NCI-H2081 (cell line): ENCODE measurements at places on chromosomes 7 and 10.

DNA sequence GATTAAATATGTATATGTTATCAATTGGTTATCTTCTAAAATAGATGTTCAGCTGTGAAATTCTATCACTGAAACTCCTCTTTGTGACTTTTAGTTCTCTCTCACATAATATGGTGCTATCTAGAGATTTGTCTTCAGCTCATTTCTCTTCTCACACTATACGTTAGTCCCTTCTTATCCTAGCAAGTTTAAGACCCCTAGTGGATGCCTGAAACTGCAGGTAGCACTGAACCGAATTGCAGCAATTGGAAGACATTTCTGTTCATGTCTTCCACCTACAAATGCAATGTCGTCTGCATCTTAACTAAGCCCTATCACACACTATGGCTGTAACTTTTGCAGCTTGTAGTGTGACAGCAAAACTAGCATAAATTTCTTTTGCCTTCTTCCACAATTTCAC lies 442.7 kb upstream of the POM121L12 start:
- DNase-seq = no peak

GRCh38 chr10:74103560-74104258 lies 46.9 kb downstream of the AP3M1 start:
- peak; percentile 7 for DNase-seq

DNA sequence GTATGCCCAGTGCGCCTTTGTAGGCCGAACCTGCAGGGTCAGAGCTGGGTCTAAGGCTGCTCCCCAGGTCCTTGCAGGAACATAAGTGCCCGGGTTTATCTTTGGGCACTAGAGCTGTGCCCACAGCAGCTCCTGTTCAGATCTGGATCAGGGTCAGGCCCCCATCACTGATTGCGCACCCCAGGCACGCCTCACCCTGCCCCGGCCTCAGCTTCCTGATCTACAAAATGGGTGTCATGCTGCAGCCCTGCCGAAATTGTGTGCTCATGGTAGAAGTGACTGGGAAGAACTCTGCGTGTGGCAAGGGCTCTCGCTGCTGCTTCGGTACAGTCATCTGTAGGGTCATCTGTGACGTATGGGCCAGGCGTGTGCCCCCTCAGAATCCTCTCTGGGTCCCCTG lies 100.7 kb downstream of the GRK5 start:
- no peak for DNase-seq

- no peak for DNase-seq
These were observed 813.3 kb upstream of the C7orf33 start for GRCh38 chr7:147777309-147777708.

GRCh38 chr10:3470191-3470590 lies 297.6 kb upstream of the PITRM1 start:
- DNase-seq = no peak

GRCh38 chr7:142943706-142944268 lies 4.5 kb downstream of the LLCFC1 start:
- DNase-seq = no peak

GRCh38 chr10:92848037-92848440 lies 281 bp upstream of the EXOC6 start:
- DNase-seq = no peak

GRCh38 chr10:62374862-62375710 lies 917 bp downstream of the ZNF365 start:
- DNase-seq = no peak

DNA sequence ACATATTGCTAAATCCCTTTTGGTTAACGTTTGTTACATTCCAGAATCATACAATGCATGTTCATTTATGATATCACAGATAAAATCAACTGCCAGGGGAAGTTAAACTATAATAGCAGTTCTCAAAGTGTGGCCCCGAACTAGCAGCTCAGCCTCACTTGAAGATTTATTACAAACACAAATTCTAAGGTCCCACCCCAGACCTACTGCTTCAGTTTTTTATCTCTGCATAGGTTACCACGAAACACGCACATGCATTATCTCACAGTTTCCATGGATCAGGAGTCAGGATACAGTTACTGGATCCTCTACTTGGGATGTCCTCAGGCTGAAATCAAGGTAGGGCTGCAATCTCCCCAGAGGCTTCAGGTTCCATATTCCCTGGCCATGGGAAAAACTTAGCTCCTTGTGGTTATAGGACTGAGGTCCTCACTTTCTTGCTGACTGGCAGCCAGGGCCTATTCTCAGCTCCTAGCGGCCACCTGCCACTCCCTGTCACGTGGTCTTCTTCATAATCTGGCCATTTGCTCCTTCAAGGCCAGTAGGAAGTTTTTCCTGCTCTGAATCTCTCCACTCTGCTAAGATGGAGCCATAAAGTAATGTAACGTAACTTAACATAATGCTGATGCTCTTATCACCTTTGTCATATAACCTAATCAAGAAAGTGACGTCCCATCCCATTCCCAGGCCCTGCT lies 50.5 kb upstream of the YAE1 start:
- no peak for DNase-seq

DNA sequence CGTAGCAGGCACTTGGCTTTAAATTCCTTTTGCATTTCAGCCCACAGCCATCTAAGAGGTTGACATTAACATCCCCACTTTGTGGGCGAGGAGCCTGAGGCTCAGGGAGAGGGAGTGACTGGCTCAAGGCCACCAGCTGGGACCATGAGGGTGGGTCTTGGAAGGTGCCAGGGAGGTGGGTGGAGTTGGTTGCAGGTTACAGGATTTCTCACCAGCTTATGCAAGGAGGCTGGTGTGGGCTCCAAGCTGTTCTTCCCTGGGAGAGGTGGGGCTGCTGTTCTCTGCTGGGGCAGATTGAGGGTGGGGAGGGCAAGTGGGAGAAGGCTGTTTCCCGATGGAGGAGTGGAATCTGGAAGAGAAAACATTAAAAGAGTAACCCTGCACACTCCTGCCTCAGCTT lies 14.1 kb upstream of the C10orf95 start:
- DNase-seq = no peak

DNA sequence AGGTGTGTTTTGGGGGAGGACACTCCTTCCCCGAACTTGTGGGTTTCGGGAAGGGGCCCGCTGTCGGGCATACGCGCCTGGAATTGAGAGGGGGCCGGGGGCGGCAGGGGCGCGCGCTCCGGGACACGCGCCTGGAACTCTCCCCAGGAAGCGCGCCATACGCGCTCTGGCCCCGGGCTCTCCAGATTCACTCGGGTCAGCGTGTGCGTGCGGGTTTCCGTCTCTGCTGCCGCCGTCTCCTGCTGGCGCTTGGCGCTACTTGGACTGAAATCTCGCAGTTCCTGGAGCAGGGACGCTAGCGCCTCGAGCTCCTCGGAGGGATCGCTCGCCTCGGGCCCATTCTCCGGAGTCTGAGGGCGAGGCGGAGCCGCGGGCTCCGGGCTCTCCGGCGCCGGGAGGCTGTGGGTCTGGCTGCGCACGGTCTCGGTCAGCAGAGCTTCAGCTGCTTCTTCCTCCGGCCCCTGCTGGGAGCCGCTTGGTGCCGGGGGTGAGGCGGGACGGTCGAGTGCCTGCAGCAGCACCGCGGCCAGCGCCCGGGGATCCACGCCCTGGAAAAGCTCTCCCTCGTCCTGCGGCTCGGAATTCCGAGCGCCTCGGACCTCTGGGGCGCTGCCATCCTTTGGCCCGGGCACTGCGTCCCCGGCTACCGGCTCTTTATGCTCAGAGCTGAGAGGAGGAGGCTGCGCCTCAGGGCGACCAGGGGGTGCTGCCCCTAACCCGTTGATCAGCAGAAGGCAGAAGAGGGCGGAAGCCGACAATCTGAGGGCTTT lies 1.1 kb downstream of the VGF start:
- no peak for DNase-seq

DNA sequence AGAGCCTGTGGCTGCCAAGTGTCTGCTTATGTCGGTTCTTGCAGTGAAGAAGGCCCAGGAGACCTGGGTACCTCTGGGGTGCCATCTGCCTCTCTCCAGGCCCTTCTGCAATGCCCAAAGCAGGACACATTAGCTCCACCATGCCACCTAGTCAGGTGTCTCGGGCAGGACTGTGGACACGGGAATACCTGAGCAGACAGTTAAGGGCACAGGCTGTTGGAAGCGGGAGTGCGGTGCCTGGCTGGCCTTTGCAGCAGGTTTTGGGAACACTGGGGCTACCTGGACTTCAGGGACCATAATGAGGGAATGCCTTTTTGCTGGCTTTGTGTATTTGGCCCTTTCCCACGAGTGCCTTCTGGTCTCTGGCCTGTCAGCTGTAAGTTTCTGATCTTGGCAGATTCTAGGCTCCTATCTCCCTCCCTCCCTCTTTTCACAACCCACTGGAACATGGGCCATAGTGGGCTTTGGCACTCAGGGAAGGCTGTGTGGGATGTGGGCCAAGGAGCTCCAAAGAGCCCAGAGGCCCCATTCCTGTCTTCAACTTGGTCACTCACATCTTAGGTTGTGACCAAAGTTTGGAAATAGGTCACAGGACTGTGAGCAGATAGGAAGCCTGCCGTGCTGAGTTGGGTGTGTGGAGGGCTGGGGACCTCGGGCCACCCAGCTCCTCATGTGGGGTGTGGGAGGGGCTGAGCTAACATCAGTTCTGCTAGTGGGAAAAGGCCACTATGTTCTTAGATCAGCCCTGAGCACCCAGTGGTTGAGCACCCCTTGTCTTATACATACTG lies 41.5 kb upstream of the CXCL12 start:
- DNase-seq = no peak

GRCh38 chr7:92815412-92815811 lies 21.0 kb downstream of the CDK6 start:
- DNase-seq = no peak

GRCh38 chr10:111207500-111207899 lies 130.7 kb downstream of the ADRA2A start:
- no peak for DNase-seq

DNA sequence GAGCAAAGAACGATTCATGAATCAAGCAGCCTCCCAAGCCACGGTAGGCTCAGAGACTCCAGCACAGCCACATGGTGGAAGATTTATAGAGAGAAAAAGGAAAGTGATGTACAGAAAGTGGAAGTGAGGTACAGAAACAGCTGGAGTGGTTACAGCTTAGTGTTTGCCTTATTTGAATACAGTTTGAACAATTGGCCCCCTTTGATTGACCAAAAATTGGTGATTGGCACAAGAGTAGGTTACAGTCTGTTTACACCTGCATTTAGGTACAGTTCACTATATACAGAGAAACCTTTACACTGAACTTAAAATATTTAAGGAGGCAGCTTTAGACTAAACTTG lies 136.4 kb upstream of the ASAH2 start:
- DNase-seq = no peak

DNA sequence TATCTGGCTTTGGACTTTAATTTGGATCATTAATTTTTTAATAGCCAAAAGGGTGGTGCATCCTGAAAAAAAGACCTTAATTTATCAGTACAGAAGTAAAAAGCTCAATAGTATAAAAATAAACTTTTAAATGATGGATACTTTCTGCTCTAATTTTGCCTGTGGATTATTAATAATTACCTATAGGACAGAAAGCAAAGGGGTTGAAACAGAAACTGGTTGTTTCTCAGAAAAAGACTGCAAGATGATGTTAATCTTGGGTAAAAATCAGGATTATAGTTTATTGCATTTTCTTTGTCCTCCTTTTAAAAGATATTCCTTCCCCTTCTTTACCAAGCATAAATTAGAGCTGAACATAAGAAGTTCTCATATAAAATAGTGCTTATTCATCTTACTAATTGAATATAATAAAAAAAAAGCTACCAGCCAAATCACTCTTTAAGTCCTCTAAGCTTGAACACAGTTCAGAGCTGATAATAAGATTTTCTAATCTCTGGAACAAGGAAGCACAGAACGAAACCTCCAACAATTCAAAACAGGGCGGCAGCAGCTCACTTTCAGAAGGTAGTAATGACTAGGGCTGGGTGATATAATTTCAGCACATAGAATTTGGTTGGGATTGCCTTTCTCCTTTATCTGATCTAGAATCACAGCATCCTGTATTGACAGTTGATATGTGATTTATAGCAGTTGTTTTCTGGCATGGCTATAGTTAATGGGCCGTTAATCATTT lies 8.1 kb upstream of the GPR85 start:
- no peak for DNase-seq

GRCh38 chr10:61869041-61869675 lies 32.3 kb upstream of the ARID5B start:
- no peak for DNase-seq

DNA sequence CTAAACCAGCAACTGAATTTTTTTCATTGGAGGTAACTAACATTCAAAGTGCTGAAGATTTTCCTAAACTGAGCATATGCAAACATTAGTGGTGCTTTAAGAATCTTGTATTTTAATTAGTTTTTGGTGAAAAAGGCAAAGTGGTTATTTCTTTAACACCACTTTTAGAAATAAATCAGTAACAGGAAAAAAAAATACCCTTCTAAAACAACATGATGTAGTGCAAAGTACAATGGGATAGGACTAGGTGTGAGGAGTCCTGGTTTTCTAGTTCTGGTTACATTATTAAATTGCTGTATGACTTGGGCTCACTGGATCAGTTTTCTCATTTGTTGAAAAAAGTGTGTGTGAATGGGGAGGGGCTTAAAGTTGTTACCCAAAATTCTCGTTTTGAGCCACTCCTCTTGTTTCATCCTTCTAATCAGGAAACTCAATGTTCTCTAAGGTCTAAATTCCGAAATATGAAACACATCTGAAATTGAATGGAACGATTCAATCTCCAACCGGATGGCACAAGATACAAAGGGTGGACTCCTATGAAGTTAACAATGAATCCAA lies 1.8 kb downstream of the WASL start:
- DNase-seq = no peak

- DNase-seq = no peak
These were observed 4.0 kb downstream of the SFMBT2 start for GRCh38 chr10:7406712-7407333.

DNA sequence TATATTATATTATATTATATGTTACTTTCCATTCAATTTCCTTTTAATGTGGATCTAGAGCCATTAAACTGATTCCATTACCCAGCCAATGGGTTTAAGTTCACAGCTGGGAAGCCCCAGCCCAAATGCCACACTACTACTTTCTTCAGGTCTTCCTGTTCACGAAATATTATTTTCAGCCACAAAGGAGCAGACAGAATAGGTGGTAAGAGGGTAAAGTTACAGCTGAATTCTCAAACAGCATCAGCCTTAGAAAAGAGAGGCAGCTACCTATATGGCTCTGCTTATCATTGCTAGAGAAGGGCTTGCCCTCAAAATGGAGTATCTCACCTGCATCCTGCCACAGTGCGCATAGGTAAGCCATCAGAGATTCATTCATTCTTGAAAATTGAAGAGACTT lies 128.3 kb downstream of the ITGA8 start:
- no peak for DNase-seq

- DNase-seq = no peak
These were observed 897.1 kb downstream of the KCNMA1 start for GRCh38 chr10:76740514-76740913.

- DNase-seq = no peak
These were observed 27.6 kb upstream of the OPTN start for GRCh38 chr10:13072339-13072738.
